Subcutaneous preadipocyte (primary cell): ENCODE measurements at places on chromosomes 16 and 17. TPM values are rescaled to one million over a fixed set of nuclear protein-coding genes. Genes with fewer than 3 reads are reported as not detected.

CEMP1 gene
- 0.20 TPM in 1 of 2 replicates, not detected in the other for total RNA-seq

BCO1 gene
- total RNA-seq, result not detected in 2 replicates

B4GALNT2 gene
- 0.20 TPM in 1 of 2 replicates, not detected in the other for total RNA-seq

METRN gene
- total RNA-seq, result 54.0 and 71.2 TPM in 2 replicates

PLEKHG4 gene
- 63.2 and 69.0 TPM in 2 replicates for total RNA-seq

DCXR gene
- 47.7 and 62.1 TPM in 2 replicates for total RNA-seq

FA2H gene
- not detected in 2 replicates for total RNA-seq

CENPV gene
- 10.3 and 28.9 TPM in 2 replicates for total RNA-seq

FMNL1 gene
- total RNA-seq, result 4.8 and 5.3 TPM in 2 replicates

MYCBPAP gene
- total RNA-seq, result 0.98 and 1.1 TPM in 2 replicates

SLFN13 gene
- 1.5 and 5.1 TPM in 2 replicates for total RNA-seq

SLC5A10 gene
- total RNA-seq, result not detected in 2 replicates
